ENCODE measurements at places on chromosomes 2 and 18.

DNA sequence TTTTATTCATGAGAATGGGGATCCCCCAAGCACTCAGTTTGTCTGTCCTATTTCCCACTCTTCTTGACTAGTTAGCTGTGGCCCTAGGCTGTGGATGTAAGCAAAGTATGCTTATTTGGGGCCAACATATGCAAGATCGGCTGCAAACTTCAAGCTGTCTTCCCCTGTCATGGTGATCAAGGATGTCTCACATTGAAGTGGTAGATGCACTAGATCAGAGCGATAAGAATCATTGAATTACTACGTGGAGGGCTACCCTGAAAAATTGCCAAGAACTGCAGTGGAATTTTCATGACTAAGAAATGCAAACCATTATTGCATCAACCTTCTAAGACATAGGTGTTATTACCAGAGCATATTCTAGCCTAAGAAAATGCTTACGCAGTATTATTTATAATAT, 527.4 kb downstream of the RNF144A start:
- no peak for DNase-seq

GRCh38 chr2:129181433-129181832, 798.0 kb upstream of the RAB6C start:
- no peak for DNase-seq

- no peak for DNase-seq
Measured at GRCh38 chr2:150174056-150174805, 313.2 kb downstream of the RND3 start.

DNA sequence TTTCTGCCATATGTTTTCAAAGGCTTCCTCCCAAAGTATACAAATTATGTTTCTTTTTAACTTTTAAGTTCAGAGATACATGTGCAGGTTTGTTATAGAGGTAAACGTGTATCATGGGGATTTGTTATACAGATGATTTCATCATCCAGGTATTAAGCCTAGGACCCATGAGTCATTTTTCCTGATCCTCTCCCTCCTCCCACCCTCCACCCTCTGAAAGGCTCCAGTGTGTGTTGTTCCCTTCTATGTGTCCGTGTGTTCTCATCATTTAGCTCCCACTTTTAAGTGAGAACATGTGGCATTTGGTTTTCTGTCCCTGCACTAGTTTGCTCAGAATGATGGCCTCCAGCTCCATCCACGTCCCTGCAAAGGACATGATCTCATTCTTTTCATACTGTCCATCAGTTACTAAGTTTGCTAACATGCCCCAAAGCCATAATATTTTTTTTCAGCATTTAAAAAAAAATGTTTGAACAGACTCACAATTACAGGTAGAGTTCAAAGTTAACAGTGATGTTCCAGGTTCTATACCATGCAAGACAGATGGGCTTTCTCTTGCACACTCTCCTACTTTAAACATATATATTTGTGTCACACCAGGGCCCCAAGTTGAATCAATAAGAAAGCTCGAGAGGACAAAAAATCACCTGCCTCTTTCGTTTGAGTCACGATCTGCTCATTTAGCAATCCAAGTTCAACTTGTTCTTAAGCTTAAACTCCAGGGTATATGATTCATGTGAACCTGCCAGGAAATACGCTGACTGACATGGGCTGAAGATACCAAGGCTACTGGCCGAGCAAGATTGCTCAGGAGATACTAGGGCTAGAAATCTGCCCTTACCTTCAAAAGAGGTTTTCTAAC, 77.6 kb downstream of the AP1S3 start:
- no peak for DNase-seq

DNA sequence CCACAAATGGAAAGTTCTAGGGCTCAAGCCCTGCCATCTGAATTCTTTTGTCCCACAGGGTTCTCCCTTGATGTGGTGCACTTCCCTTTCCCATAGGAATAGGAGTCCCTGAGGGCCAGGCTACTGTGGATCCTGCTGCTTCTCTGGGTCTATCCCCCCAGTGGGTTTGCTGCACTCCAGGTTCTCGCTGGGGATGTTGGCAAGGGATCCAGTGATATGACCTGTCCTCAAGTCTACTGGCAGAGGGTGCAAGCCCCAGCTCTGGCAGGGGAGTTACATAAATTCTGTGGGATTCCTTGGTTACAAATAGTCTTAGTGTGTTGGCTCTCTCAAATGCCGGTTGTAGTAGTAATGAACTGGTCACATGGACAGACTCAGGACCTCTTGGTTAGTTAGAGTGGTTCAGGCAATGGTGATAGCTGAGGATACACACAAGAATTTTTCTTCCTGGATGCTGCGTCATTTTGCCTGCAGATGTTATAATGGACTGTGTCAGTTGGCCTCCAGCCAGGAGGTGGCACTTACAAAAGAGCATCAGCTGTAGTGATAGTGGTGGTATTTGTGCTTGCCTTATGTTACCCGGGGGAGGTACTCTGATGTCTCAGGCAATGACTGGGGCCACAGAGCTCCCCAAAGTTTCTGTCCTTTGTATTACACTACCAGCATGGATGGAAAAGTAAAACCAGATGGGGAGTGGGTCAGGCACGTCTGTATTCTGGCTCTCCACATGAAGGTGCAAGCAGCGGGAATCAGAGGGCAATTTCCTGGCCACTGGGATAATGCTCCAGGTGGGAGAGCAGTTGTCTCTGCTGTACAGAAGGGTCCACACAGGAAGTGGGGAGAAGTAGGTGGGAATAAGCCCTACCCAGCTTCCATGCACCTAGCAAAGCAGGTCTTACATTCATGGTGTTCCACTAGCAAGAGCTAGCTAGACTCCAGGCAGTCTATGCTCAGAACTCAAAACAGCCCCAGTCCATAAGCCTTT, 267.9 kb downstream of the SOX11 start:
- peak; percentile 50 for DNase-seq

- DNase-seq = no peak
Measured at GRCh38 chr2:153403940-153404339, 74.6 kb downstream of the RPRM start.

GRCh38 chr2:240395896-240396622, 39.4 kb upstream of the GPC1 start:
- DNase-seq = no peak

- DNase-seq = no peak
Measured at GRCh38 chr2:44130441-44130840, 38.2 kb upstream of the PPM1B start.

GRCh38 chr18:46481847-46482245, 175.2 kb downstream of the LOXHD1 start:
- no peak for DNase-seq

GRCh38 chr2:160584972-160585494, 91.4 kb upstream of the RBMS1 start:
- no peak for DNase-seq

DNA sequence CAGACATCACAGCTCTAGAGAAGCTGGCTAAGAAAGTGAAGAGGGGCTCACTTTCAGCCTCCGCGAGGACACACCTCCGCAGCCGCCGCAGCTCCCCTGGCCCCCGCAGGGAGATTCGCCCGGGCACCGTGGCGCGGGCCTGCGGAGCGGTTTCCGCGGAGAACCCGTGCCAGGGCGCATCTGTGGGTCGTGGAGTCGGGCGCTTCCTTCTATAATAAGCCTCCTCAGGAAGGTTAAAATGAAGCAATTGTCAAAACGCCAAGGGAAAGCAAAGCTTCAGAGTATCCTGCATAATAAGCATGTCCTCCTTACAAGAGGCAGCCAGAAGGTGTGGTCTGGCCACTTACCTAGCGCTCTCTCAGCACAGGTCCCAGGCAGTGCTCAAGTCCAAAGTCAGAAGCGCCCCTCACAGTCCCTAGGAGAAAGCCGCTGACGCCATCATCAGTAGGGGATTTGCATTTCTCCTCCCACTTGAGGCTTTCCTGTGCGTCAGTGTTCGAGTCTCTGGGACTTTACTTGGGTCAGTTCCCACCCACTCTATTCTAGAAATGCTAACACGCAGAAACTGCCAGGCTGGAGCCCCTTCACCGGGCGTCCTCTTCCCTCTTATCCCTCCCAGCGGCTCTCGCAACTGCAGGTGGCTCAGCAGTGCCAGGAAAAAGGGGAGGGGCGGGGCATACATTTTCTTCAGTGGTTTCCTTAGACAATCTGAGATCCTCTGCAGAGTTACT, at the start of gene STAT4:
Gene STAT4 (minus strand): TSS at position 395 of the 731 bp plus-strand sequence. CDS start 2,791 bp downstream, outside the sequence.
- no peak for DNase-seq

GRCh38 chr2:79910643-79911042, 393.9 kb downstream of the LRRTM1 start:
- no peak for DNase-seq

DNA sequence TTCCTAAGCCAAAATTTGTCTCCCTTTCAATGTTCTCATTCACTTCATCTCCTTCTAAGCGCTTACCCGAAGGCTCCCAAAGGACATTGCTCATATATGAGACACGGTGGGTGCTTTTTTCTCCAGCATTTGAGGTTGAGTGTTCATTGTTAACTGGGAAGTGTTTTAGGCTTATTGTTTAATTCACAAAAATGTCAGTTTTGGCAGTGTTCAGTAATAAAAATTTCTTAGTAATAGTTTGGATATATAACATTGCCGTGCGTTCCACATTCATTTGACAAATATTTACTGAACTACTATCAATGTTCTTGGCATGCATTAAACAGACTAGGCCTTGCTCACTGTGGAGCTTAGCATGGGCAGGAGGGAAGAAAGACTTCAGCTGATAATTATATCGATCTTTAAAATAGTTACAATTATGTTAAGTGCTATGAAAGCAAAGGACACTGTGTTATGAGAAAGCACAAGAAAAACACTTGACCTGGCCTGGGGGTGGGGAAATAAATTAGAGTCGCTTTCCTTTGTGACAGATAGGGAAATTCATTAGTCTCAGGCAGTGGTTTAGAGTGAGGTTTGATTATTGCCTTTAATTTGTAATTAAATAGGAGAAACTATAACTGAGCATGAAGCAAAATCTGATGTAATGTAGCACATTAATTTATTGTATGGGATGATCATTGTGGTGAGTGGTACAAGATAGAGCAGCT, 82.2 kb upstream of the DOCK10 start:
- no peak for DNase-seq

DNA sequence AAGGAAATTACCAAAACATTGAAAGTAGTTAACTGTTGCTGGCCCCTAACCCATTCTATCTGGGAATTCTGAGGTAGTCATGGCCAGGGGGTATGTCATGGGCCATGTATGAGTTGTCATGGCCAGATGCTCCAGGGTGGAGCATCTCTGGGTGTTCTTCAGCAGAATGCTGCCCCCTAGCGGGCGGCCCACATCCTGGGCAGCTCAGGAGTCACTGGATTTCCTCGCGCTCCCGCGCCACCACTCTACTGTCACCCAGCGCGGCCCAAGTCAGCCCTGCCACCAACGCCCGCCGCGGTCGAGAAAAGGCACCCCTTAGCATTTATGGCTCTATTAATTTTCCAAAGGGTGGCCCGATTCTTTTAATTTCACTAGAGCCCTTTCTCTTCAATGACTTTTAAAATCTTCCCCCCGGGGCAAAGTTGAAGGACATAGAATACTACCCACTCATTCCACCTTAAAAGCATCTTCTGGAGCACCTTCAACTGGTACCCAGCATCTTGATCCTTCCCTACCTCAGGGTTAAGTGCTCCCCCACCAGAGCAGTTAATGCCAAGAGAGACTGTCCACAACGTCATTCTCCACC, 41.6 kb downstream of the PKDCC start:
- no peak for DNase-seq

DNA sequence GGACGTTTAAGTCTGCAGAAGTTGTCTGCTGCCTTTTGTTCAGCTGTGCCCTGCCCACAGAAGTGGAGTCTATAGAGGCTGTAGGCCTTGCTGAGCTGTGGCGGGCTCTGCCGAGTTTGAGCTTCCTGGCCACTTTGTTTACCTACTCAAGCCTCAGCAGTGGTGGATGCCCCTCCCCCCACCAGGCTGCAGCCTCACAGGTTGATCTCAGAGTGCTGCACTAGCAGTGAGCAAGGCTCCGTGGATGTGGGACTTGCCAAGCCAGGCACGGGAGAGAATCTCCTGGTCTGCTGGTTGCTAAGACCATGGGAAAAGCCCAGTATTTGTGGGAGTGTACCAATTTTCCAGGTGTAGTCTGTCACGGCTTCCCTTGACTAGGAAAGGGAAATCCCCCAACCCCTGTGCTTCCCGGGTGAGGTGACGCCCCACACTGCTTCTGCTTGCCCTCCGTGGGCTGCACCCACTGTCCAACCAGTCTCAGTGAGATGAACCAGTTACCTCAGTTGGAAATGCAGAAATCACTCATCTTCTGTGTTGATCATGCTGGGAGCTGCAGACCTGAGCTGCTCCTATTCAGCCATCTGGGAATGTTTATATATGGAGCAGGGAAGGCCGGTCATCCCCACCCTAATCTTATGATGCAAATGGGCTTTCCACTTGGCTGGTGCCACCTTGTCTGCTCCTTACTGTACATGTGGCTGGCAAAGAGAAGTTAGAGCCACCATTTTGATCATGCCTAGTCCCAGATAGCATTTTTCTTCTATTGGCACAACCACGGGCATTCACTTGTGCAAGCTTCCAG, 156.9 kb upstream of the ITGA6 start:
- DNase-seq = no peak

GRCh38 chr18:8301427-8302172, 307.6 kb upstream of the RAB12 start:
- DNase-seq = no peak

GRCh38 chr2:23388294-23388693, 3.3 kb downstream of the KLHL29 start:
- no peak for DNase-seq

DNA sequence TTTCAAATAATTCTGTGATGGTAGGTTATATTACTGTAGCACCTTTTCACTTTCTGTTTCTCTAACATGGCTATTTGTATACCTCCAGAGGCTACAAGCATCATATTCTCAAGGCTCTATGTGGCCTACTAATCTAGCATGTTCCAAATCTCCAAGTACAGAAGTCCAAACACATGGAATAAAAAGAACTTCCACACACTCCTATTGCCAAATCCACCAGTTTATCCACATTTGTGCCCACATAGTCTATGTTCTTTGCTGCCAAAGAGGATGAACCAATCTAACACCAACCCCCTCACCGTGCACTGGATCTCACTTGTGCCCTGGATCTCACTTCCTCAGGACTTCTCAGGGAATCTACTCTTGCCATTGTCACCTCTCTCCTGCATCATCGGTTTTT, 247.3 kb upstream of the RBBP8 start:
- no peak for DNase-seq

GRCh38 chr18:44693030-44693784, 12.5 kb downstream of the SETBP1 start:
- no peak for DNase-seq

- no peak for DNase-seq
Measured at GRCh38 chr2:69945441-69945840, 16.0 kb downstream of the ASPRV1 start.

DNA sequence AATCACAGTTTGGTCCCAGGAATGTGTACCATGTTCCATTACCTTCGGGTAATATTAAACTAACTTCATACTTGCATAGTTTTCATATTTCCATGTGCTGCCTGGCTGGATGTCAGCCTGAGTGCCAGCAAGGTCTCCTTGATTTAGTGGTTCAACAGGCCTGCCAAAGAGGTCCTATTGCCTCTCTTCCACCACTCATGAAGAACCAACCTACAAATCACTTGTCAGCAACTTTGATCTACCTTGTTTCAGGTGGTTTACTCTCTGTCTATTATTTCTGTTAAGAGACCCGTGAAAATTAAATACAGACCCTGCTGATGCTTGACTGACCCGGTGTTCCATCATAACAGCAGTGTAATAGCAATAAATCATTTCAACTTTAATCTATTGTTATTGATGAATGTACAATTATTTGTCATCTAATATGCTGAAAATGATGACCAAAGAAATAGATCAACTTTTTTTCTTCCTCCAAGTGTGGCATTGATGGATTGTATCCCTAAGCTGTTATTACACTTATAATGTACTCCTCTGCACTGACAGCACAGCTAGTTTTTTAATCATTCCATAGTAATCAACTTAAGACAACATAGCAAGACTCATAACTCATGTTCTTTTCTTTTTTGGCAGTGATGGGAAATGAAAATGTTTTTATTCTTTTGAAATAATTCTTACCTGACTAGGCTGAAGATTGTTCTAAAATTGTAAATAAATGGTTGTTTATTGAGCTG, 1220.2 kb upstream of the ACVR2A start:
- DNase-seq = no peak
